Heart right ventricle (tissue), 16 donors: ENCODE measurements at places on chromosomes 1 and 21.
A peak's percentile ranks its signal among the peaks of the same experiment; 100 is the strongest.

- DNase-seq, result no peak
- no peak overlapping the region for H3K4me3 ChIP-seq
- H3K4me1 ChIP-seq, result peaks cover 54% of the 10 kb centered on the region
- no peaks in the 10 kb centered on the region for H3K36me3 ChIP-seq
- H3K27me3 ChIP-seq, result no peaks in the 10 kb centered on the region
These were observed 26.6 kb downstream of the IL6R start for GRCh38 chr1:154431586-154432373.

DNA sequence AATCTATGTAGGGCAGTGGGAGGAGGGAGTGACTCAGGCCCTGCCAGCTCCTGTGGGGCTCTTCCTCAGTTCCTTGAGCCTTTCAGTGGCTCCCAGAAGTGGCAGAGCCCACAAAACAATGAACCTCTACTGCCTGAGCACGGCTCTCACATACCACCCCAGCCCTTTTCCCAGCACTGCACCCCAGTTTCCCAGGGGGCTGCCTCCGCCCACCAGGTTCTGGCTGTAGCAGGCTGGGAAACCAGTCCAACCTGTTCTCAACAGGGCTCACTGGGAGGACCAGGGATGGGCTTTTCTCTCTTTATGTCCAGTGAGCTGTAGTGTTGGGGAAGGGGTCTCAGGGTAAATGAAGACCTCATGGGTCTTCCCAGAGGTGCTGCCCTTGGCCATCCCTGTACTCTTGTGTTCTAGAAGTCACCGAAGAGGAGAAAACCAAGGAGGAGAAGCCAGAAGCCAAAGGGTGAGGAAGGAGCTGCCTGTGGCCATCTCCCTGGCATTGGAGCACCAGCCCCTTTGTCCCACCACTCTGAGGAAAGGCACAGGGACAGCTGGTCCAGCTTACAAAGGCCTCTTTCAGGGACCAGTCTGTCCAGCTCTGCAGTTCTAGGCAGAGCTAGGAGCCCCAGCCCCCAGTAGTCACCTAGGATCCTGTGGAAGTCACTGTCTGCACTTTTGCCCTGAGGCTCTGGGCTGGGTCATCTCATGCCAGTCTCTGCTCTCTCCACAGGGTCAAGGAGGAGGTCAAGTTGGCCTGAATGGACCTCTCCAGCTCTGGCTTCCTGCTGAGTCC is 3.5 kb downstream of the MARCKSL1 start:
- peaks cover 31% of the 10 kb centered on the region for H3K4me1 ChIP-seq
- peaks cover 6% of the 10 kb centered on the region for H3K36me3 ChIP-seq
- H3K27me3 ChIP-seq, result no peaks in the 10 kb centered on the region
- H3K4me3 ChIP-seq, result no peak overlapping the region
- DNase-seq, result no peak

DNA sequence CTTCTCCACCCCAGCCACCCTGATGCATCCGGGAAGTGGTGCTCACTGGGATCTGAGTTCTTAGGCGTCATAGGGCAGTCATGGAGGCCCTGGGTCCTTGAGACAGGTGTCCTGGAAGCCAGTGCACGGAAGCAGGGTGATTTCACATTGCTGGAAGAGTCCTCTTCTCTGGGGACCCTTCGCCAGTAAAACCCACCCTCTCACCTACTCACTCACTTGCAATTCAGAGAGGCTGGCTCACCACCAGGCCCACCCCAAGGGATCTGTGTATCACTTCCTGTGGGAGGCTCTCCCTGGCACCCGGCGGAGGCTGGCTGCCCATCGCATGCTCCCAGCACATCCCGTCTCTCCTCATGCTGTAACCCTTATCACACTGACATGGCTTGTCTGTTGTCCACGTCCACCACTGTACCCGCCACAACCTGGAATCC is 40.2 kb upstream of the EPS8L3 start:
- no peak overlapping the region for H3K4me3 ChIP-seq
- DNase-seq, result no peak
- no peaks in the 10 kb centered on the region for H3K36me3 ChIP-seq
- H3K27me3 ChIP-seq, result no peaks in the 10 kb centered on the region

DNA sequence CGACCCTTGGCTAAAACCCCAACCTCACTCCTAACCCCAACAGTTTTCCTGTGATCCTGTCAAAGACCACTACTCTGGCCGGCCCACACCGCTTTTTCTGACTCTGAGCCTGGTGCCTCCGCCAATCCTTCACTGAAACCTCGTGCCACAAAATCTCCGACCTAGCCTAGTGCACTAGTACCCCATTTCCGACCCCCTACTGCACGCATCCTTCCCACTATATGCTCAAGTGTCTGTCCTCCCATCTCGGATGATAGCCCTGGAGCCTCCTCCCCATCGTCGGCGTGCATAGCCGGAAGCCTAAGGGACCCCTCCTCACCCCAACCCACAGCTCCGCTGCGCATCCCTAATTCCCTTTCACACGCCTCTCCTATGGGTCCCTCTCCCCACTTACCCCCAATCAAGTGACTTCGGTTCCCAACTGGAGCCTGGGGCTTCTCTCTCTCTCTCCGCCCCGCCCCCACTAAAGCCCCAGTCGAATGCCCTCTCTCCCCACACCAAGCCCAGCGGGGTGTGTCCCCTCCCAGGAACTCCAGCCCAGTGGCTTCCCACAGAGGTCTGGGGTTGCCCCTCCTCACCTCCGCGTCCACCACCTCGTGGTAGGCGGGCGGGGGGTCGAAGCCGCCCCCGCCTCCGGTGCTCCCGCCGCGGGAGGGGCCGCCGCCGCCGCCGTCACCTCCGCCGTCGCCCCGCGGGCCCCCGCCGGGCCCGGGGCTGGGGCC is 791 bp downstream of the USP24 start:
- no peaks in the 10 kb centered on the region for H3K36me3 ChIP-seq
- H3K4me3 ChIP-seq, result peak overlapping the region; percentile 91
- peak; percentile 51 for DNase-seq
- peak overlapping the region; percentile 98 for H3K27ac ChIP-seq

DNA sequence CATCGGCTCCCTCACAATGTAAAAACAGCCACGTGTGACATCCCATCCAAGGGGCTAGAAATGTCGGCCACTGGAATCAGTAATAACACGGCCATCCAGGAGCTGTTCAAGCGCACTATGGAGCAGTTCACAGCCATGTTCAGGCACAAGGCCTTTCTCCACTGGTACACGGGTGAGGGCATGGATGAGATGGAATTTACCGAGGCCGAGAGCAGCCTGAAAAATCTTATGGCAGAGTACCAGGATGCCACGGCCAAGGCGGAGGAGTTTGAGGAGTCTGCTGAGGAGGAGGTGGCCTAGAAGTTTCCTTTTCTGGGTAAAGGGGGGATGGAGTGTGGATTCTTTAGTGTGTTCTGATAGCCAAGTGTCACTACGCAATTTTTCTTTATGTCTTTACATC is 61.1 kb upstream of the MAP1LC3C start:
- DNase-seq, result no peak
- no peaks in the 10 kb centered on the region for H3K36me3 ChIP-seq
- no peaks in the 10 kb centered on the region for H3K27me3 ChIP-seq
- H3K27ac ChIP-seq, result no peak overlapping the region
- H3K4me1 ChIP-seq, result no peaks in the 10 kb centered on the region

GRCh38 chr1:154791292-154792166 is 78.6 kb downstream of the KCNN3 start:
- H3K27me3 ChIP-seq, result no peaks in the 10 kb centered on the region
- H3K4me1 ChIP-seq, result no peaks in the 10 kb centered on the region
- DNase-seq, result peak; percentile 38
- H3K4me3 ChIP-seq, result no peak overlapping the region
- H3K27ac ChIP-seq, result no peak overlapping the region

DNA sequence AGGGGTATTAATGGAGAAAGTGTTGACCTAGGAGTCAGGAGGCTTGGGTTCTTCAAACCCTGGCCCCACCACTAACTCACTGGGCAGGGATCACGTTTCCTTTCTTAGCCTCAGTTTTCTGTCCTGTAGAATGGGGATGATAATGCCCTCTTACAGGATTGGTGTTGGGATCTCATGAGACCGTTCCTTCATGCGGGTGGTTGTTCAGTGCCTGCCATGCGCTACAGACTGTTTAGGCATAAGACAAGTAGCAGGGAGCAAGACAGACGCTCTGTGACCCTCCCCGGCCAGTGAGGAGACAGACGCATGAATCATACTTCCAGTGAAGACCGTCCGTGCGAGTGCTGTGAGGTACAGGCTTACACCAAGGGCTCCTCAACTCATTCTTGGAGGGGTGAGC is 81.7 kb downstream of the MAN1C1 start:
- peak overlapping the region; percentile 91 for H3K27ac ChIP-seq
- H3K4me3 ChIP-seq, result no peak overlapping the region
- H3K4me1 ChIP-seq, result peaks cover 80% of the 10 kb centered on the region
- H3K27me3 ChIP-seq, result no peaks in the 10 kb centered on the region

DNA sequence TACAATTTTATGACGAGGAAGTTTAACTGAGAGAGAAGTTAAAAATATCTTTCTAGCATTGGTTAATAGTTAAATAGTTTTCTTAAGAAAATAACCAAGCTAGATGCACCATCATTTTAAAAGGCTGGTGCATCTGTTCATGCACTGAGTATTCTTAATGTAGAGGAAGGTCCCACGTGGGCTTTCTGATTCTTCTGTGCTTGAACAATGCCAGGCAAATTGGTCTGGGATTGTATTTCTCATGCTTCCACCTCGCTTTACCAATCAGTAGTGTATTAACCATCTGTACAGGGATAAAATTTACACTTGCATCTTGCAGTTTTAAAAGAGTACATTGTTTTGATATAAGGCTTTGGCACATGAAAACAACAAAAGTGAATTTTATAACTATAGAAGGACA is 47.4 kb upstream of the MTF2 start:
- no peaks in the 10 kb centered on the region for H3K36me3 ChIP-seq
- no peaks in the 10 kb centered on the region for H3K27me3 ChIP-seq
- no peak for DNase-seq
- no peak overlapping the region for H3K4me3 ChIP-seq
- H3K27ac ChIP-seq, result no peak overlapping the region
- H3K4me1 ChIP-seq, result peaks cover 14% of the 10 kb centered on the region
